Body of pancreas (tissue), 4 donors: ENCODE measurements at places on chromosomes 5 and 9. TPM values are rescaled to one million over a fixed set of nuclear protein-coding genes. Genes with fewer than 3 reads are reported as not detected.

The IL13 gene
- total RNA-seq = not detected

GRCh38 chr9:106304401-106304920, 558.5 kb upstream of the ZNF462 start:
- no peaks in the 10 kb centered on the region for H3K4me1 ChIP-seq
- no peaks in the 10 kb centered on the region for H3K27me3 ChIP-seq
- no peaks in the 10 kb centered on the region for H3K36me3 ChIP-seq
- H3K4me3 ChIP-seq = no peak overlapping the region

The OGN gene
- total RNA-seq = 2.6 TPM

DNA sequence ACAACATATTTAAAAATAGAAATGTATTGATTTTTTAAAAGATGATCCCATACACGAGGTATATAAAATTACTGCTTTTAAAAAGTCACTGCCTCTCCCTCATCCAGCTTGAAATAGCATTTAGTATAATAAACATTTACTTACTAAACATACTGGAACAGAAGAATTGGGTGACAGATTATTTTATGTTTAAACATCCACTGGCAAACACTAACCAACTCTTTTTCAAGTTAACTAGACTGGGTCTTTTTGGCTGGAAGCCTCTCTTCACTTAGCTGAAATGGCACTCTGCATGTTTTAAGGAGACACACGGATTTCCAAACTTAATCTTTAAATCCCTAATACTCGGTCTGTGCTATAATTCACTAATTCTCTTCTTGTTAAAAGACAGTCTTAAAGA, 19.0 kb downstream of the CTXN3 start:
- no peak overlapping the region for H3K4me3 ChIP-seq
- no peaks in the 10 kb centered on the region for H3K36me3 ChIP-seq
- no peak overlapping the region for H3K27ac ChIP-seq

GRCh38 chr9:15115702-15116101, 191.3 kb downstream of the TTC39B start:
- DNase-seq = no peak
- no peaks in the 10 kb centered on the region for H3K27me3 ChIP-seq
- H3K4me1 ChIP-seq = no peaks in the 10 kb centered on the region

DNA sequence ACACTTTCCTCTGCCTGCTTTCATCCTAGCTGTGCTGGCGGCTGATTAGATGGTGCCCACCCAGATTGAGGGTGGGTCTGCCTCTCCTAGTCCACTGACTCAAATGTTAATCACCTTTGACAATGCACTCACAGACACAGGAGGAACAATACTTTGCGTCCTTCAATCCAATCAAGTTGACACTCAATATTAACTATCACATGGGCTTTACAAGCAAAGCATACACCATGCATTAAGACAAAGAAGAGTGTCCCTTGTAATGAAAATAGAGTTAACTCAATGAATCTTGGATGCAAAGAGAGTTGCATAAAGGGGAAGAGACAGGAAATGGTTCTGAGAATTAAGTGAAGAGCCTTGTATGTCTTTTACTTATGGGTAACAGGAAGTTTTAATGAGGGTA, 298.7 kb upstream of the BRINP1 start:
- no peak overlapping the region for H3K4me3 ChIP-seq
- H3K4me1 ChIP-seq = no peaks in the 10 kb centered on the region
- H3K36me3 ChIP-seq = no peaks in the 10 kb centered on the region
- H3K27ac ChIP-seq = no peak overlapping the region
- H3K27me3 ChIP-seq = no peaks in the 10 kb centered on the region

DNA sequence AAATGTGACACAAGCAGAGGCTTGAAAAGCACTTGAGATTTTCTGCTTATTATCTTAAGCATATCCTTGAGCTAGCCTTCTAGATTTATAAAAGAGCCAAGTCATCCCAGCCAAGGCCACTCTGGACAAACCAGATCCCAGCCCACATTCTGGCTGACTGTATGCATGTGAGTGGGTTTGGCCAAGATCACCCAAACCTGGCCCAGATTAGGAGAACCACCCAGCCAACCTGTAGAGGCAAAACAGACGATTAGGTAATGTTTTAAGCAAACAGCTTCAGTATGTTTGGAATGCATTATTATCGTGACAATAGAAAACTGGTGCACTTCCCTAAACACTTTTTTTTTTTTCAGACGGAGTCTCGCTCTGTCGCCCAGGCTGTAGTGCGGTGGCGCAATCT, 151.9 kb downstream of the SPATA31D1 start:
- no peak overlapping the region for H3K27ac ChIP-seq
- no peaks in the 10 kb centered on the region for H3K27me3 ChIP-seq
- no peaks in the 10 kb centered on the region for H3K4me1 ChIP-seq
- no peak for DNase-seq

DNA sequence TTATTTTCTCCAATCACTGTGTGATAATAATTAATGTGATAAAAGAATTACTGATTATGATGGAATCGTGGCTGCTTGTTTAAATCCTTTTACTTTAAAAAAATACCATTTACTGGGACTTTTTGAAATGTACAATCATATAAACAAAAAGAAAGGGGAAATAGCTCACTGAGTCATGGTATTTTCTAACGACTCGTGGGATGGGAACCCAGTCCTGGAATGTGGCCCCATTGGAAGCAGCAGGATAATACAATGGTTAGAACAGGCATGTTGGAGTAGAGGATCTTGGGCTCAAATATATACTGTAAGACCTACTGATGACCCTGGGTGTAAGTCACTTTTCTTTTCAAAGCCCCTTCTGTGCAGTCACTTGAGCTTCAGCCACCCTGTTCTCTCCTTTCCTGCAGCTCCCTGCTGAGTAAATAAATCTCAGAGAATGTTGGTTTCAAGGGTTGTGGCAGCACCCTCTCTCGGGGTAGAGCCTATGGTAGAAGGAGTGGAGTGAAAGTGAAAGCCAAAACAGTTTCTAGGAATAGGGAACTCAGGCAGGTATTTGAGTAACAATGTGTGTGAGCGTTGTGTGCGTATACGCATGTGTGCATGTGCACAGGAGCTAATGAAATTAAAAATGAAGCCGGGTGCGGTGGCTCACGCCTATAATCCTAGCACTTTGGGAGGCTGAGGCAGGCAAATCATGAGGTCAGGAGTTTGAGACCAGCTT, 40.8 kb upstream of the LARP1 start:
- H3K27ac ChIP-seq = peak overlapping the region; percentile 92
- peak; percentile 53 for DNase-seq
- H3K4me1 ChIP-seq = peaks cover 35% of the 10 kb centered on the region
- no peaks in the 10 kb centered on the region for H3K27me3 ChIP-seq

The GPR150 gene
- total RNA-seq = 6.0 TPM

DNA sequence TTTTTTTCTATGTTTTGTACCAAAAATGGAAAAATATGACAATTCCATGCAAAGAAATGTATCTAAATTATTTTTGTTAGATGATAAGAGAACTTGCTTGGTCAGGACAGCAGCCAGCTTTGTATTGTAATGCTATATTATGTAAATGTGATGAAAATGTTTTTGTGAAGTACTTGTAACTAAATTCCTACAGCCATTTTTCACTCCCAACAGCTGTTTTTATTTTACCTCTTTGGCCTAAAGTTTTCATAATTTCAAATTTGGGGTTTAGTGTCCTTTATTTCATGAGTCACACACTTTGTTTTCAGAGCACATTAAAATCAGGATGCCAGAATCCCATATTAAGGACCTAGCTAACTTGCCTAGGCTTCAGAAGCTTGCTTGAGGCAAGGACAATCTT, 64.1 kb downstream of the WDR41 start:
- H3K36me3 ChIP-seq = no peaks in the 10 kb centered on the region
- no peak overlapping the region for H3K4me3 ChIP-seq
- DNase-seq = no peak
- no peak overlapping the region for H3K27ac ChIP-seq

DNA sequence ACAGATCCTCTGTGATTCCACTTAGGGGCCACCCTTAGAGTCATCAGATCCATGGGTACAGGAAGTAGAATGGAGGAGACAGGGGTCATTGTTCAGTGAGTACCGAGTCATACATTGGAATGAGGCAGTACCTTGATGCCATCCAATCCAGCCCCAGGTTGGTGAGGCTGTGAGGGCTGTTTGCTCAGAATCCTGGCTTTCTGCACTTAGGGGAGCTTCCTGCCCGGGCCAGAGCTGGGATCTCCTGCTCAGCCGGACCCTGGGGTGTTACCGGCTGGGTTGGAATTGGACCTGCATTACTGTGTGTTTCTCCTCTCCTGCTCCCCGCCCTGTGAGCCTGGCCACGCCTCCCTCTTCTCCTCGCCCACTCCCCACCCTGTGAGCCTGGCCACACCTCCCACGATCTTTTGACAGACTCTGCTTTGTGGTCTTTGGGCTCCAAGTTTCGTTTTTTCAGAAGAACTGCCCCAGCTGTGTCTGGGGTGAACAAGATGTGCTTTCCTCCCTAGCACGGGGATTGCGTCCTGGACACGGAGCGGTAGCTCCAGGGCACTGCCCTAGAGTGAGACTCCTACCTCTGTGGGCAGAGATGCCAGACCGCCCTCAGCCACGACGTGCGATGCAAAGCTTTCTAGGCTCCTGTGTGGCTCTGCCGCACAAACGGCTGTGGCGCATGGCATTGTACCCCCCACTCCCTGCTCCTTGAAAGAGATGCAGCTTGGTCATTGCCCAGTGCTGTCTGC, 15.4 kb downstream of the TRAF2 start:
- no peaks in the 10 kb centered on the region for H3K36me3 ChIP-seq
- peak overlapping the region; percentile 90 for H3K27ac ChIP-seq
- DNase-seq = peak; percentile 50
- peaks cover 54% of the 10 kb centered on the region for H3K4me1 ChIP-seq
- H3K27me3 ChIP-seq = no peaks in the 10 kb centered on the region
- no peak overlapping the region for H3K4me3 ChIP-seq
